ENCODE measurements at places on chromosomes 3 and 15.

- H3K4me1 ChIP-seq, result no peaks in the 10 kb centered on the region
- peak; percentile 56 for DNase-seq
- no peaks in the 10 kb centered on the region for H3K27me3 ChIP-seq
- H3K4me3 ChIP-seq, result no peak overlapping the region
- no peak overlapping the region for H3K27ac ChIP-seq
These were observed 281.6 kb upstream of the TMCO5A start for GRCh38 chr15:37652646-37653417.

DNA sequence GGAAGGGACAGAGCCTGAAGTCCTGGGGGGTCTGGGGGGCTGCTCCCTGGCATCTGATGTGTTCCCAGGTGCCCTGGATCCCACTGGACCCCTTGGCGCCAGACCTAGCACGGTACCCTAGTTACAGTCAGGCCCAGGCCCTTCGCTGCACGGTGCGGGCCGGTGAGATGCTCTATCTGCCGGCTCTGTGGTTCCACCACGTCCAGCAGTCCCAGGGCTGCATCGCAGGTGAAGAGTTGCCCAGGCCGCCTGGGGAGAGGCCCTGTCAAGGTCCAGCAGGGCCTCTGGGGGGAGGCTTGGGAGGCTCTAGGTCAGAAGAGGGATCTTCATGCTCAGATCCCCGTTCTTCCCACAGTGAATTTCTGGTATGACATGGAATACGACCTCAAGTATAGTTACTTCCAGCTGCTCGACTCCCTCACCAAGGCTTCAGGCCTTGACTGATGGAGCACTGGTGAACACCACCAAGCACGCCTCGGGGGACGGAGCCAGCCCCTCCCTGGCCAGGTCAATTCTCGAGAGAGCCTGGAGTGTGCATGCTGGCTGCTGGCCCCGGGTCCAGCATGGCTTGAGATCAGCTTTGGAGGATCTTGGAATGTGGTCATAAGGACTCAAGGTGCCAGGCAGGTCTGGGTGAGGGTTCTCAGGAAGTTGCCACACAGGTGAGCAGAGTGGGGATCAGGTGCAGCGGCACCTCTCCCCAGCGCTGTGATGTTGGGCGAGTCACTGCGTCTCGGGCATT, 1.8 kb upstream of the PLA2G4B start:
- no peak overlapping the region for H3K27ac ChIP-seq
- H3K27me3 ChIP-seq, result no peaks in the 10 kb centered on the region
- DNase-seq, result no peak
- no peaks in the 10 kb centered on the region for H3K4me1 ChIP-seq
- no peak overlapping the region for H3K4me3 ChIP-seq

DNA sequence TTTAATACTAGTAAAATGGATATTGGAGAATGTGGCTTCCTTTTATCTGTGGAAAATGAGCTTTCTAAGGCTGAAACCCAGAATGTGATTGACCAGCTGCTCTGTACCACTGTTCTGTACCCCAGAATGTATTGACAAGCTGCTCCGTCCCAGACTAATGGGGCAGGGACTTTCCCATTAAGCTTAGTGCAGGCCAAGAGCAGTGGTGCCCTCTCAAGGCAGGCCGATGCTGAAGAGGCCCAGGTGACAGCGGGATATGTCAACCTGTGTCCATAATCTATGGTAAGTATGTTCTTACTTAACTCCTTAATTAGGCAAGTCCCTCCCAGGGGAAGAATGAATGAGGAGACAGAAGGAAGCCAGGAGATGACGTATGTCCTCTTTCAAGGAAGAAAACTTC, 31.1 kb downstream of the SGO1 start:
- H3K4me3 ChIP-seq, result no peak overlapping the region
- peaks cover 26% of the 10 kb centered on the region for H3K36me3 ChIP-seq

GRCh38 chr3:184455991-184456390, 76.1 kb downstream of the CHRD start:
- H3K4me1 ChIP-seq, result no peaks in the 10 kb centered on the region
- no peak overlapping the region for H3K4me3 ChIP-seq
- H3K27ac ChIP-seq, result no peak overlapping the region
- H3K27me3 ChIP-seq, result no peaks in the 10 kb centered on the region

DNA sequence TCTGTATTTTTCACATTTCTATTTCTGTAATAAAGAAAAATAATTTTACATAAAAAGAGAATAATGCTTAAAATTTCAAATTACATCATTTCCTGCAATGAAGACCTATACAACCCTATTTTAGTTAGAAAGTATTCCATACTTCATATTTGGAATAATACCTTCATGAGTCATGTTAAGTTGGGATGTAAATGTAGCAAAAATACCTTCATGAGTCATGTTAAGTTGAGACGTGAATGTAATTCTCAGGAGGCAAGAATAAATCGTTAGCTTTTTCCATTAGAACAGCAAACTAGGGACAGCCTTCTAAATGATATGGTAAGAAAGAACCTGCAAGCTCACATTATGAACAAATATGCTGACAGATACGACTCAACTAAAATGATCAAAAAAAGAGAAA, 91.9 kb downstream of the NAALADL2 start:
- no peaks in the 10 kb centered on the region for H3K36me3 ChIP-seq
- H3K27me3 ChIP-seq, result peaks cover 14% of the 10 kb centered on the region
- H3K27ac ChIP-seq, result no peak overlapping the region
- no peak overlapping the region for H3K4me3 ChIP-seq
- H3K4me1 ChIP-seq, result peaks cover 4% of the 10 kb centered on the region

GRCh38 chr15:91980502-91981267, 127.2 kb downstream of the SLCO3A1 start:
- no peak overlapping the region for H3K27ac ChIP-seq
- no peaks in the 10 kb centered on the region for H3K4me1 ChIP-seq
- H3K27me3 ChIP-seq, result no peaks in the 10 kb centered on the region
- DNase-seq, result no peak

- H3K4me3 ChIP-seq, result no peak overlapping the region
- DNase-seq, result no peak
- H3K27ac ChIP-seq, result no peak overlapping the region
- H3K36me3 ChIP-seq, result no peaks in the 10 kb centered on the region
These were observed 165.5 kb upstream of the MBNL1 start for GRCh38 chr3:152103257-152103656.
